Naive thymus-derived CD4-positive, alpha-beta T cell (primary cell): ENCODE measurements at places on chromosomes 2 and 18.

DNA sequence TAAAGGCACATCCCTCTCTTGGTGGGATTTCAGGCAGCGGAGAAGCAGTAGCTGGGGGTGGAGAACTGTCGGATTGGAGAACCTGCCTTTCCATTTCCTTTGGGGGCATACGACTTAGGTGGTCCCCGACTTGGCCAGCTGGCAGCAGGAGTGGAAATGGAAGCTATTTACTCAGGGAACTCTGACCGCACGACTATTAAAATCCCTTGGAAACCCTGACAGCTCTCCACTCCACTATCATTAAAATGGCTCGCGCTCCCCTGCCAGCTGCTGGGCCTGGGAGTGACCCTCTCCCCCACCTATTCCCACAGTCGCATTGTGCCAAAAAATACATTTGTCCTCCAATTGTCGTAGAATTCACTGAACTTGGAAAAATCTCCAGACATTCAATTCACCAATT is 77.7 kb upstream of the APCDD1 start:
- no peak for DNase-seq

- peak; percentile 2 for DNase-seq
These were observed 221.4 kb downstream of the NDUFA10 start for GRCh38 chr2:239803766-239804115.

- DNase-seq, result no peak
These were observed 163.4 kb downstream of the INHBB start for GRCh38 chr2:120509213-120509815.

DNA sequence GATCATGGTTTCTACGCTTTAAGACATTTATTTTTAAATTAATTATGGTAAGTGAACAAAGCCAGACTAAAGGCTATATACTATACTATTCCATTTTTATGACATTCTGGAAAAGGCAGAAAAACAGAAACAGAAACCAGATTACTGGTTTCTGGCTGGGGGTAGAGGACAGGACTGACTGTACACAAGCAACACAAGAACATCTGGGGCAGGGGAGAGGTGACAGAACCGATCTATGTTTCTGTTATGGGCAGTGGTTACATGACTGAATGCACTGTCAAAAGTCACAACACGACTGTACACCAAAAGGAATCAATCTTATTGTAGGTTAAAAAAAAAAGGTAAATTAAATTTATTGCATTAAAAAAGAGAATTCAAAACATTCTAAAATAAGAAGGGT is 64.7 kb downstream of the PTPN2 start:
- no peak for DNase-seq

DNA sequence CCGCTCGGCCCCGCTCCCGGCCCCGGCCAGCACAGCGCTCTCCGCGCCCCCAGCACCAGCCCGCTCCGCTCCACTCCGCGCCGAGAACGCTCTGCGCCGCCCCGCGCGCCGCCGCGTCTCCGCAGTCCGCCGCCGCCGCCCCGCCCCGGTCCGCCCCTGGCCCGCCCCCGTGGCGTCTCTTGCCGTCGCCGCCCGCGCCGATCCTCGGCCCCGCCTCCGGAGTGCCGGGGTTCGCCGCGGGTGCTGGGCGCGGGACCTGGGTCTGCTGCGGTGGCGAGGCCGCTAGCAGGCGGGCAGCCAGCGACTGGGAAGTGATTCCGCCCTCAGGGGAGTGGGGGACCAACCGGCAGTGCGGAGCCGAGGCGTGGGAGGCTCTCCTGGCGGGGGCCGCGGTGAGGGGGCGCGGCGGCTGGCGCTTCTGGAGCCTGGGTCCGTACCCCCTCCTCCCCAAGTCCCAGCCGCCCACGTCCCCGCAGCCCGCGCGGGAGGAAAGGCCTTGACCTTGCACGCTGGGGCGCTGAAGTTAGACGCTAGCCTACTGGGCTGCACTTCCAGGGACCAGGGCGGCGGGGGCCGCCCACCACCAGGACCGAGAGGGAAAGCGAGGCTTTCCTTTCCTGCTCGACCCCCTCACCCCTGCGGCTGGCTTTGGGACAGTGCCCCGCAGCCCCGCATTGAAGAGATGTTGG is at the start of gene HS6ST1:
HS6ST1 (minus strand) TSS at position 93 of the 689 bp plus-strand sequence. CDS start 305 bp downstream, outside the sequence.
- DNase-seq, result peak; percentile 90
